ENCODE measurements at places on chromosomes 12 and 14. TPM values are rescaled to one million over a fixed set of nuclear protein-coding genes. Genes with fewer than 3 reads are reported as not detected.

The SERPINA5 gene
- not detected for polyA plus RNA-seq

The PPP1R36 gene
- polyA plus RNA-seq: not detected

The PPM1H gene
- 3.7 TPM for polyA plus RNA-seq

The FAM186B gene
- polyA plus RNA-seq: 2.7 TPM

The P2RX2 gene
- not detected for polyA plus RNA-seq

The RPS6KA5 gene
- polyA plus RNA-seq: 5.6 TPM

The TMEM132D gene
- polyA plus RNA-seq: 1.2 TPM

The TMEM119 gene
- polyA plus RNA-seq: 30.1 TPM

The CFAP54 gene
- polyA plus RNA-seq: 0.44 TPM

The NINJ2 gene
- polyA plus RNA-seq: 3.2 TPM

The COL2A1 gene
- polyA plus RNA-seq: 6.6 TPM

The TIMM9 gene
- 84.4 TPM for polyA plus RNA-seq

The TTC7B gene
- 43.7 TPM for polyA plus RNA-seq

The PMCH gene
- not detected for polyA plus RNA-seq

The CLECL1 gene
- 0.31 TPM for polyA plus RNA-seq

The LUM gene
- polyA plus RNA-seq: 424 TPM

The TRHDE gene
- polyA plus RNA-seq: 0.40 TPM

The KLRC1 gene
- polyA plus RNA-seq: 0.30 TPM

The KRT6C gene
- not detected for polyA plus RNA-seq

The TCHP gene
- 25.3 TPM for polyA plus RNA-seq

The SDR9C7 gene
- 0.36 TPM for polyA plus RNA-seq

The DENND5B gene
- 23.9 TPM for polyA plus RNA-seq

The KRT86 gene
- polyA plus RNA-seq: 0.19 TPM

The PLEKHG3 gene
- 24.8 TPM for polyA plus RNA-seq

The FGF6 gene
- polyA plus RNA-seq: 28.9 TPM

The DDX51 gene
- 17.8 TPM for polyA plus RNA-seq

The FOXA1 gene
- polyA plus RNA-seq: 0.27 TPM

The CLSTN3 gene
- 28.8 TPM for polyA plus RNA-seq

The DIO2 gene
- polyA plus RNA-seq: 1.9 TPM

The RBM25 gene
- 76.6 TPM for polyA plus RNA-seq

The DAO gene
- polyA plus RNA-seq: not detected

The PPM1A gene
- polyA plus RNA-seq: 69.0 TPM

The CLEC4D gene
- polyA plus RNA-seq: not detected

The TROAP gene
- polyA plus RNA-seq: 10.0 TPM

The C12orf54 gene
- polyA plus RNA-seq: 0.72 TPM

The ALDH2 gene
- 36.6 TPM for polyA plus RNA-seq

The RD3L gene
- not detected for polyA plus RNA-seq

The HOXC13 gene
- 0.10 TPM for polyA plus RNA-seq

The PIWIL1 gene
- 0.09 TPM for polyA plus RNA-seq
